Upper lobe of right lung (tissue), 1 donor: ENCODE measurements at places on chromosomes 4 and X. TPM values are rescaled to one million over a fixed set of nuclear protein-coding genes. Genes with fewer than 3 reads are reported as not detected.

- no peak for DNase-seq
These were observed 42.8 kb downstream of the CUL4B start for GRCh38 chrX:120517936-120518335.

- peak; percentile 86 for DNase-seq
These were observed 973 bp downstream of the ADAMTS3 start for GRCh38 chr4:72567821-72568675.

GRCh38 chrX:150546711-150547153 is 21.7 kb upstream of the MTM1 start:
- no peak for DNase-seq

DNA sequence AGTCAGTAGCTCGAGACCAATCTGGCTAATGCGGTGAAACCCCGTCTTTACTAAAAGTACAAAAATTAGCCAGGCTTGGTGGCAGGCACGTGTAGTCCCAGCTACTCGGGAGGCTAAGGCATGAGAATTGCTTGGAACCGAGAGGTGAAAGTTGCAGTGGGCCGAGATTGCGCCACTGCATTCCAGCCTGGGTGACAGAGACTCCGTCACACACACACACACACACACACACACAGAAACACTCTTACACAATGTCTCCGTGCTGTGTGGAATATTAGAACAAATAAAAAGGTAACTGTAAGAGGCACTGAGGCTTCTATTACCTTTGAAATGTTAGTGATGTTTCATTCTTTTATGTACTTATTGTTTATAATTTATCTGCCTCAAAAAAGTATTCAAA is 326.6 kb downstream of the GPAT3 start:
- DNase-seq, result peak; percentile 79

DNA sequence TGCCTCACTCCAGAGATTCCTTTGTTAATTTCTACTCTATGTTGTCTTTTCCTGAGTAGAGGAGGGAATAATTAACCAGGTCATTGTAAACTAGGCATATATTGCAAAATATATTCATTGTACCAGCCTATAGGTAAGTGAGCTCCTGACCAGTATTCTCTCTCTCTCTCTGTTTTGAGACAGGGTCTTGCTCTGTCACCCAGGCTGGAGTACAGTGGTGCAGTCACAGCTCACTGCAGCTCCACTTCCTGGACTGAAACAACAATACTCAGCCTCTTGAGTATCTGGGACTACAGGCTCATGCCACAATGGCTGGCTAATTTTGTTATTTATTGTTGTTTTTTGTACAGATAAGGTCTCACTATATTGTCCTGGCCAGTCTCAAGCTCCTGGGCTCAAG is 198.3 kb downstream of the ARAP2 start:
- no peak for DNase-seq

DNA sequence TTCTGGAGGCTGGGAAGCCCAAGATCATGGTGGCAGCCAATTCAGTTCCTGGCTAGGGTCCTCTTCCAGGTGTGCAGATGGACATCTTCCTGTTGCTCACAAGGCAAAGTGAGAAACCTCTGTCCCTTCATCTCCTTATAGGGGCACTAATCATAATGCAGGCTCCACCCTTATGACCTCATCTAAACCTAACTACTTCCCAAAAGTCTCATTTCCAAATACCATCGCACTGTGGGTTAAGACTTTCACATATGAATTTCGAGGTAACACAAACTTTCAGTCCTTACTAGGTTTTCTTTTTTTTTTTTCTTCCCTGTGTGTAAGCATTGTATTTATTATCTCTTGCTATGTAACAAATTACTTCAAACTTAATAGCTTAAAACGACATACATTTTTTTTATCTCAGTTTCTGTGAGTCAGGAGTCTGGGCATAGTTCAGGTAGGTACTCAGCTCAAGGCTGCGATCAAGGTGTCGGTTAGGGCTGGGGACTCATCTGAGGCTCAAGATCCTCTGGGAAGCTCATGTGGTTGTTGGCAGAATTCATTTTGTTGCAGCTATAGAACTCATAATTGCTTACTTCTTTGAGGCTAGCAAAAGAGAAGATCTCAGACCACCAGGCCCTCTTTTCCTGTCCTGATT is 204.7 kb upstream of the STK26 start:
- DNase-seq, result no peak

DNA sequence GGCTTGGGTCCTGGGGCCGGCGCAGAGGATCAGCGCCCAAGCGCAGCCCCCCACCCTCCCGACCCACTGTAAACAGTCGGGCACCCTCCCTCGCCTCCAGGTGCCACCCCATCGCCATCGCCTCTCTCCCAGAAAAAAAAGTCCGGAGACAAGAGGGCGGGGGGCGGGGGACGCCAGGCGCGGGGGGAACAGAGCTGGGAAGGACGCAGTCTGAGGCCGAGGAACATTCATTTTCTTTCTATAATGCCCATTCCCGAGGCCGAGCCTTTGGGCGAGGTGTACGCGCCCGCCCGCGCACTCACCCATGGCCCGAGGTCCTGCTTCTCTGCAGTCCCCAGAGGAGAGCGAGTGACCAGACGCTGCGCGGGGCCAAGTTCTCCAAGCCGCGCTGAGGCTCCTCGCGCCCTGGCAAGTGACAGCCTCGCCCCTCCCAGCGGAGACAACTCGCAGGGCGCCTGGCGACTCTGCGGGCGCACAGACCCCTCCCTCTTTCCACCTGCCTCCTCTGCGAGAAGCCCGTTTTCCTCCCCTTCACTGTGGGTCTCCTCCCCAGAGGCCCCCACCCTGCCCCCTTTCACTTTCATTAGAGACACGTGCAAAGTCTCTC is 63.5 kb upstream of the WDR17 start:
- DNase-seq, result peak; percentile 80

The TLR10 gene
- total RNA-seq, result 0.78 TPM

DNA sequence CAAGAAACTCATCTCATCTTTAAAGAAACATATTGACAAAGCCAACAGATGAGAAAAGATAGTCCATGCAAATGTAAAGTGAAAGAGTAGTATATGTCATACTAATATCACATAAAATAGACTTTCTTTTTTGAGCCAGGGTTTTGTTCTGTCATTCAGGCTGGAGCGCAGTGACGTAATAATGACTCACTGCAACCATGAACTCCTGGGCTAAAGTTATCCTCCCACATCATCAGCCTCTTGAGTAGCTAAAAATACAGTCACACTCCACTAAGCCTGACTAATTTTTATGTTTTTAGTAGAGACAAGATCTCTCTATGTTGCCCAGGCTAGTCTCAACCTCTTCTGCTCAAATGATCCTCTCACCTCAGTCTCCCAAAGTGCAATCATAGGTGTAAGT is 51.8 kb upstream of the TRAM1L1 start:
- DNase-seq, result no peak

GRCh38 chr4:148315049-148315448 is 127.2 kb downstream of the NR3C2 start:
- DNase-seq, result no peak

- DNase-seq, result no peak
These were observed 228.4 kb downstream of the DTHD1 start for GRCh38 chr4:36509845-36510244.

GRCh38 chrX:41033299-41033698 is 51.9 kb upstream of the USP9X start:
- DNase-seq, result no peak

The RAB28 gene
- total RNA-seq, result 17.9 TPM

The UNC5C gene
- total RNA-seq, result 6.7 TPM

The GPR82 gene
- 3.4 TPM for total RNA-seq

DNA sequence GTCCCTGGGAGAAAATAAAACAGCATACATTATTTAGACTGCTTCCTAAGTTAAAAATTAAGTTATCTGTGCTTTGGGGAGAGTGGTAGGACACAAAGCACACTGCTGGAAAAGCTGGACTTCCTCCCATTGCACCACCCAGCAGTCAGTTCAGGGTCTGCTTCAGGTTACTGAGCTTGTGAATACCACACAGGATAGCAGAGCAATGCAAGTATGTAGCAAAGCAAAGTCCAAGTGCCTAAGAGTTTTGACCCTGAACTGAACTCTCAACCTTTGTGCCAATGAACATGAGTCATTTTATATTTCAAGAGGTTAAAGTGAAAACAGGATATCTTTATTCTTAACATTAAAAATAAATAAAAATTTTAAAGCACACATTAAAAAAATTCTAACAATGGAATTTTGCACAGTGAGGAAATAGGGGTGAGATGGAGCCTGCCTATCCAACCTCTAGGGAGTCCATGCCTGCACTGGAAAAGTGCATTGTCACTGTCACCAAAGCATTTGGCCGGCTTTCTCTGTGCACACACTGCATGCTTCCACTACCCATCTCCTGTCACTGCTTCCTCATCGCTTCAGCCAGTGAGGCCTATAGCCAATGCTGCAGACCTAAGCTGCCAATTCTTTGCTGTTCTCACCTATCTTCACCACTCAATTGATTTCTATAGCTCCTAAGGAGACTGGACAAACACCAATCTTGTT is 50.9 kb downstream of the ABCG2 start:
- no peak for DNase-seq

- DNase-seq, result no peak
These were observed 1.5 kb upstream of the TACR3 start for GRCh38 chr4:103721251-103721650.

GRCh38 chr4:33579951-33580350 is 2664.4 kb downstream of the ARAP2 start:
- DNase-seq, result no peak

DNA sequence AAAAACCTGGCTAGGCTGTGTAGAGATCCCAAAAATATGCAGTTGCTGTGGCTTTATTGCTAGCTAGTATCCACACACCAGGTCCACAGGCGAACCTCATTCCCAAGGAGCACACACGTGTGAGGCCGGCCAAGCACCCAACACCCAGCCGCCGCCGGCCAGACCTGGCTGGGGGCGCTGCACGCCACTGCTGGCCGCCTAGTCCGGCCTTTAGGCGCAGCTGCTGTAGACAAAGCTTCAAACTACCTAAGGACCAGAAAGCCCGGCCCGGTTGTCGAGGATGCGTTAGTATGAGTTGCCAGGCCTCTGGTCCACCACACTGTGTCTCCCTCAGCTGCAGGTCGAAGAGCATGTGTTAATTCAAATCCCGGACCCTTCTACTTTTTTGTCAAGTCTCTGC is 3.1 kb downstream of the POU3F4 start:
- no peak for DNase-seq

The FANCB gene
- 1.2 TPM for total RNA-seq

DNA sequence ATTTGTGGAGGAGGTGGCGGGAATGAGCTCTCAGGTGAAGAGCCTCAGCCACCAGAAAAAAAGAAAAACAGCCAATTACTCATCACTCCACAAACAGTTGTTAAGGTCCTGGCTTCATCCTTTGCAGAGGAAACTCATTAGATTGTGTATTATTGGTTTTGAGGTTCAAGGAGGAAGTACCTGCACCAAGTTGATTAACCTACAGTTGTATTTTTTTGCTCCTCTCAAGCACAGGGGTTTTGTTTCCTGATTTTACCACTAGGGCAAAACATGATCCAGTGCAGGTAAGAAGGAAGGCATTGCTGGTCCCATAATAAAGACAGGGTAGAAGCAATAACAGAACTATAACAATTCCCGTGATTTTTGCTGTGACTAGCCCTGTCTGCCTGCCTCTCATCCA is 84.0 kb upstream of the QRFPR start:
- no peak for DNase-seq

The IL2 gene
- total RNA-seq, result not detected

DNA sequence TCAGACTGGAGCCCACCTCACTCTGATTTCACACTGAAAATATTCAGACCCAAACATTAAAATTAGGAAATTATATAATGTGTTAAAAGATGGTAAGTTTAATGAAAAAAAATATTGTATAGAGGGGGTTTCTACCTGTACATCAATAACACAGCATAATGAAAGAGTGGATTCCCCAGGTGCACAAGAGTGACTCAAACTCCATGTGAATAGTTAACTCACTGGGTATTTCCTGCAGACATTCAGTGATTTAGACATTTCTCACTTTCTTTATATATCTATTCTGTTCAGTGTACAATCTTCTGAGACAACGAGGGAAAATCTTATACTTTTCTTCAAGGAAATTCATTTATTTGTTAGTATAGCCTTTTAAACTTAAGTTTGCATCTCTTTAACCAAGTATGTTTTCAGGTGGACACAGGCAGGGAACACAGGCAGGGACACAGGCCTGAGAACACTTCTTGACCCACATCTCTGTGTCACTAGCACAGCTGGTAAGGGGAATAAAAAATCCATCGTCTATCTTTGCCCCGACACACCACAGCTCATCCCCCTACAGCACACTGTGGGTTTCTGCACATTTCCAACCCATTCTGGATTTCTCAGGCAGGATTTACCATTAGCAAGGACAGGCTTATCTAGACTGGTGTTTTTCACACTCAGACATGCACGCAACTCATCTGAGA is 525.5 kb upstream of the BOD1L1 start:
- DNase-seq, result no peak
